ENCODE measurements at places on chromosomes 3 and 15.

GRCh38 chr15:84081391-84082168 lies 154.0 kb upstream of the GOLGA6L4 start:
- DNase-seq: no peak

GRCh38 chr3:156559321-156559720 lies 4.4 kb upstream of the SSR3 start:
- DNase-seq: no peak

DNA sequence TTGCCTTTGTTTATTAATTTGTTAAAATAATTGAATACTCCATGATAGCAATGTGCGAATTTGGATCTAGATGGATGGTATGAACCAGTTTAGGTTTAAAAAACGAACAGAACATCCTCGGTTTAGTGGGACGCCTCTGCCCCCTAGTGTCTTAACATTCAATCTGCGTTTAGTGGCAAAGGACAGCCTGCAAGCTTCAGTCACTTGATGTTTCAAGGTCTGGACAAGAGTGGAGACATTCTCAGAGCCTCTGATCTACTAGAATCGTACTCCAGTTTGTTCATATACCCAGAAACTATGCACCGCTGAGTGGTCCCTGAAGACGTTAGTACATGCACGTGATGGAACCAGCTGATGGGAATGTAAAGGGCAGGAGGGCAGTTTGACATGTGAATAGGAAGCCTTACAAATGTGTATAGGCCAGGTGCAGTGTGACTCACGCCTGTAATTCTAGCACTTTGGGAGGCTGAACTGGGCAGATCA lies 17.8 kb upstream of the ATP13A4 start:
- peak; percentile 63 for DNase-seq

GRCh38 chr15:89783111-89783860 lies 7.2 kb downstream of the MESP2 start:
- no peak for DNase-seq

DNA sequence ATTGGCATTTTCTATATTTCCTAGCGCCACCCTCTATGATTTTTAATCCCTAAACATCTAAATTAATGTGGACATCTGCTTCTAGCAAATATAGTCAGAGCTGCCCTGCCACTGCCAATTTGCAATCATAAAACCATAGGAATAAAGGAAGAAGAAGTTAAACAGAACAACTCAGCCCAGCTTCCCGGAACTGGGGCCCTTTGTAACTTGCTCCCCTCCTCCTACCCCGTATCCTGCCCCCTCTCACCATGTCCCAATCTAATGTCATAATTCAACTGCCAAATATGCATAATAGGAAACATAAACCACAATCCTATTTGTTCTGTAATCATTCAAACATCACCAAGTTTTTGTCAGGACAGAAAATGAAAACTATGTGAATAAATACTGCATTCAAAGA lies 74.4 kb upstream of the ACP3 start:
- DNase-seq: no peak

DNA sequence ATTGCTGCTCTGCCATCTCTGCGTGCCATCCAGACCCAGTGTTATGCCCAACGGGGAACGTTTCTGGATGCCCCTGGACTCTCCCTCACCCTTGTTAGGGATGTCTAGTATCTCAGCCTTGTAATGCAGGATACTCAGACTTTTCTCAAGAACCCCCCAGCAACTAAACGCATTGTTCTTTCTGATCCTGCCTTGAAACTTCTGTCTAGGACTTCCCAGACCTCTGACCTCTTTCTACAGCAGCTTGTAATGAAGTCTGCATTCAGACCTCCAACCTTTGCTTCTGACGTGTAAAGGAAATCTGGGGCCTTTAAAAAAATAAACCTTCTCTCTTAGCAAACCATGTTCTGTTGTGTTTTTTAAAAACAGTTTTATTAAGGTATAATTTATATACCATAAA lies 139.5 kb downstream of the KCNAB1 start:
- DNase-seq: no peak

DNA sequence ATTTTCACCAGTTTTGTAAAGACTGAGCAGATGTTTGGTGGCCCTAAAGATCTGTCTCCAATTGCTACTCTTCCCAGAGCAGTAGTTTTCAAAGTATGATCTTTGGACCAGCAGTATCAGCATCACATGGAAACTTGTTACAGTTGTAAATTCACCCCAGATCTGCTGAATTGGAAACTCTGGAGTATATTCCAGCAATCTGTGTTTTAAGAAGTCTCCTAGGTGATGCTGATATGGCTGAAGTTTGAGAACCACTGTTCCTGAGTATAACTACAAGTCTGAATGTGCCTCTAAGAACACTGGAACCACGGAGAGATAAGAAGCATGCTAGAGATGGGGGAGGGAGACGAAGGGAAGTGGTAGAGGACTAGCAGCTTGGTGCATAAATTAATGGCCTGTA lies 45.7 kb downstream of the NUDT16 start:
- no peak for DNase-seq
